Stimulated activated CD4-positive, alpha-beta T cell treated with anti-CD3 and anti-CD28 coated beads, Interleukin-15, amount 100 ng/mL, for 1 hour (primary cell): ENCODE measurements at places on chromosomes 11 and 22.

DNA sequence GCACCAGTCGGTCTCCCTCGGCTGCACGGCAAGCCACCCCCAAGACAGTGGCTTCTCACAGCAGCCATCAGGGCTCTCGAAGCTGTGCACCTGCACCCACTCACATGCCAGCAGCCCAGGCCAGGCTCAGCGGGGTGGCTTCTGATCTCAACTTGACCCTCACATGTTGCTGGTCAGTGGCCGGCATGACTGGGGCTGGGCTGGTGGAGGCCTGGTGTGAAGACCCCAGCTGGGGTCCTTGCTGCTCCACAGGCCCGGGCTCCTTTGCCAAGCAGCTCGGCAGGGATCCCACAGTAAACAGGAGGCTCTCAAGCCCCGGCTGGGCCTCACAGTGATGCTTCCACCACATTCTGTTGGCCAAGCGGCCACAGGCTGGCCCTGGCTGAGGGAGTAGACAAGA is 128.2 kb downstream of the BRD1 start:
- DNase-seq, result no peak

DNA sequence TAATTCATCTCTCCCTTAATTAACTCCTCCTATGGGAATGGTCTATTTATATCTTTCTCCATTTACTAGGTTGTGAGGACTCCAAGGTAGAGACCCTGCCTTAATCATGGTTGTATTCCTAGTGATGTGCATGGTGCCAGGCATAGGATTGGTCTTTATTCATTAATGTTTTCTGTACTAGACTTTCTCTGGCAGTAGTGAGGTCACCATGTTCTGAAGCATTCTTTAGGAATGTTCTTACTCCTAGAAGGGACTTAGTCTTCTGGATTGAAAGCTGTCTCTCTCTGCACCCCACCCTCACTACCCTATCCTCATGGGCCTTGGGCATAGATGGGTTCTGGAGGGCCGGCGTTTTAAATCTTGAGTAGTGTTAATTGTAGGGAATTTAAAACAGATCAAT is 10.6 kb upstream of the INSC start:
- DNase-seq, result no peak

- no peak for DNase-seq
Measured at GRCh38 chr11:69417699-69418085, 63.8 kb upstream of the LINC01488 start.

- DNase-seq, result no peak
Measured at GRCh38 chr11:35139722-35140282, 831 bp downstream of the CD44 start.

DNA sequence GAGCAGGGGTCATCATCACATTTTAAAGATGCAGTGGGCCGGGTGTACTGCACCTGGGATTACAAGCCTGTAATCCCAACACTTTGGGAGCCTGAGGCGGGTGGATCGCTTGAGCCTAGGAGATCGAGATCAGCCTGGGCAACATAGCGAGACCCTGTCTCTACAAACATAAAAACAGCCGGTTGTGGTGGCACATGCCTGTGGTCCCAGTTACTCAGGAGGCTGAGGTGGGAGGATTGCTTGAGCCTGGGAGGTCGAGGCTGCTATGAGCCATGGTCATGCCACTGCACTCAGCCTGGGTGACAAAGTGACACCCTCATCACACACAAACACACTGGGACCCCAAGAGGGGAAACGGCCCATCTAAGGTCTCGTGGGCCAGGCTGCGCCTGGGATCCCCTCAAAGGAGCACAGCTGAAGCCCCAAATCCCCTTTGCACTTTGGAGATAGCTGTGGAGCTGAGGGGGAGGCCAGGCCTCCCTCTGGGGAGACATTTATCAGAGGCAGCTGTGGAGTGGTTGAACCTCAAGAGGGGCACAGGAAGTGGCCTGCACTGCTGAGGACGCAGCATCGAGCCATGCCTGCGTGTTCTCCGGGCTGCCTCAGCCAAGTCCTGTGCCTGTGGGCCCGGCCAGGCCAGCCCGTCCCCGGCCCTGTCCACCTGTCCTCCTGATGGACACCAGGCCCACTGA is 27.5 kb downstream of the OSBPL5 start:
- no peak for DNase-seq

DNA sequence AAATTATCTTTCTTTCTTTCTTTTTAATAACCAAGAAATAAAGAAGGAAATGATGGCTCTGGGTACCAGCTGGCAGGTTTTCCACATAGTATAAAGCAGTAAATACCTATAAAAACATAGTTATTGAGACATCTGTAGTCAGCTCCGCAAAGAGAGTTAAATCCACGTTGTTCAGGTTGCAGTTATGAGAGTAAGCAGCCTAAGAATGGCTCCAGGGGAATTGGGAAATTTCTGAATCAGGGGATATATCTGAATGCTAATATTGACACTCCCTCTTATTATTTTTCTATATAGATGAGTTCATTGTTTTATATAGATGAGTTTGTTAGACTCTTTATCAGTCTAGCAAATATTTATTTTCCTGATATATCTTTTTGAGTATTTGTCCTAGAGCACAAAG is 322.0 kb upstream of the LRRC4C start:
- DNase-seq, result no peak

GRCh38 chr11:17275400-17276235 is 921 bp upstream of the NUCB2 start:
- no peak for DNase-seq

DNA sequence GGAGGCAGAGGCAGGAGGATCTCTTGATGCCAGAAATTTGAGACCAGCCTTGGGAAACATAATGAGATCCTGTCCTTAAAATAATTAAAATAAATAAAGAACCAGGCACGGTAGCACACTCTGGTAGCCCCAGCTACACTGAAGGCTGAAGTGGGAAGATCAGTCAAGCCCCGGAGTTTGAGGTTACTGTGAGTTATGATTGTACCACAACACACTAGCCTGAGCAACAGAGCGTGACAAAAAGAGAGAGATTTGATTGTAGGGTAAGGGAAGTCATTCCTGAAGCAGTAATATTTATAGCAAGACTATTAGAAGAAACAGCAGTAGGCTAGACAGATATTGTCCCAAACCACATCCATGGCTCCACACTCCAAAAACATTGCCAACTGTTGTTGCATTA is 1408.4 kb upstream of the TENM4 start:
- DNase-seq, result no peak

DNA sequence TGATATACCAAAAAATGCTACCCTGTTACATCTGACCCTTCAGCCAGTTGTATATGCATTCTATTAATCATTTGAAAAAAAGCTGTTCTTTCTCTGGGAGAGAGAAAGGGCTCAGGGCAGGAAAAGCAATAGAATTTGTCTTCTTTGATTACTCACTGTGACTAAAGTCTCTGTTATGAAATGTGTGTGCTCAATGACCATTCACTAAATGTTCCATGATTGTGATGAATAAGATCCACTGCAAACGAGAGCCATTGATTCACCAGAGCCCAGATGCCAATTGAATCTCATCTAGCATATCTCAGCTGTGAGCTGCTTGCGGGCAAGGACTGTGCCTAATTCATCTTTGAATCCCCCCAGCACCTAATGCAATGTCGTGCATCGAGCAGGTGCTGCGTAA is 184.3 kb downstream of the OPCML start:
- no peak for DNase-seq

- no peak for DNase-seq
Measured at GRCh38 chr11:66548041-66548440, 1.3 kb downstream of the ACTN3 start.

- DNase-seq, result no peak
Measured at GRCh38 chr11:3604167-3604566, 37.6 kb downstream of the ART5 start.

GRCh38 chr11:130766650-130767565 is 149.4 kb downstream of the SNX19 start:
- DNase-seq, result no peak

DNA sequence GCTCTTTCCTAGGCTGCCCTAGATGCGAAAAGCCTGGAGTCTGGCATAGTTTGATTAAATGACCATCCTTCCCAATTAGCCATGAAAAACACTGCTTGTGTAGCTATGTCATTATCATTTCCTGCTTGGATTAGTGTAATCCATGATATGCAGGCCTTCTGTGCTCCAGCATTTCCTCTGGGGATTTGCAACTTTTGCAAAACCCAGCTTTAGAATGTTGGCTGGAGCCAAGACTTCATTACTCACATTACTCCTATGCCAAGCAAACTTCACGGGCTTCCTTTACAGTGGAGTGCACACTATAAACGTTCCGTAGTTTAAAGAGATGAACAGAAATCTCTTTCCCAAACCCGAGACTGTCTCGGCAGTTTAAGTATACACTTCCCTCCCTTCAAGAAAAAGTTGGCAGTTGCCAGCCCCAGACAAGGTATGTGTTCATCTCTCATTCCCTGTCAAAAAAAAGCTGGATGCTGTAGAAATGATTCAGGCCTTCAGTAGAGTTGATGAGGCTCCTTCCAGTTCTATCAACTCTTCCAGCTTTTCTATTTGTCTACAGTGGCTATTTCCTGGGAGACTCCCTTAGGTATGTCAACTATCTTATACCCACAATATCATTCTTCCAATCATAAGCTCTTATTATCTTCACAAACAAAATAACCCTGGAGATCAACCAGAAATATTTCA is 180.0 kb downstream of the MAML2 start:
- no peak for DNase-seq

- no peak for DNase-seq
Measured at GRCh38 chr11:116421529-116422185, 351.1 kb downstream of the BUD13 start.
